EH (cell line): ENCODE measurements at places on chromosomes 5 and 9.

DNA sequence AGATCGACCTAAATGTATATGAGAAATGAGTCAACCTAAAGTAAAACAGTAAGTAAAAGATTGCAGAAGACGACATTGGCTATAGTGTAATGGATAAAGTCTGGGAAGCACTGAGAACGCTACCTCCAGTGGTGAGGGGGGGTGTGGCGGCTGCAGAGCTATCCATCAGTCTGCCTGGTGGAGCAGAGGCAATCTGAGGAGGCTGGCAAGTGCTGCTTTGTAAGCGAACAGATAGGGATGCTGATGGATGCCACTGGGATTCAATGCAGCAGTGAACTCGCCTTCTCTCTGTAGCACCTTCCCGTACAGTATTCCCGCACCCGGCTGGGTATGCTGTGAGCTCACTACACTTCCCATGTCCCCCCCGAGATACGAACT is 261.5 kb downstream of the NSG2 start:
- no peak for DNase-seq

GRCh38 chr5:158382473-158382872 is 523.5 kb upstream of the CLINT1 start:
- peak; percentile 98 for DNase-seq

DNA sequence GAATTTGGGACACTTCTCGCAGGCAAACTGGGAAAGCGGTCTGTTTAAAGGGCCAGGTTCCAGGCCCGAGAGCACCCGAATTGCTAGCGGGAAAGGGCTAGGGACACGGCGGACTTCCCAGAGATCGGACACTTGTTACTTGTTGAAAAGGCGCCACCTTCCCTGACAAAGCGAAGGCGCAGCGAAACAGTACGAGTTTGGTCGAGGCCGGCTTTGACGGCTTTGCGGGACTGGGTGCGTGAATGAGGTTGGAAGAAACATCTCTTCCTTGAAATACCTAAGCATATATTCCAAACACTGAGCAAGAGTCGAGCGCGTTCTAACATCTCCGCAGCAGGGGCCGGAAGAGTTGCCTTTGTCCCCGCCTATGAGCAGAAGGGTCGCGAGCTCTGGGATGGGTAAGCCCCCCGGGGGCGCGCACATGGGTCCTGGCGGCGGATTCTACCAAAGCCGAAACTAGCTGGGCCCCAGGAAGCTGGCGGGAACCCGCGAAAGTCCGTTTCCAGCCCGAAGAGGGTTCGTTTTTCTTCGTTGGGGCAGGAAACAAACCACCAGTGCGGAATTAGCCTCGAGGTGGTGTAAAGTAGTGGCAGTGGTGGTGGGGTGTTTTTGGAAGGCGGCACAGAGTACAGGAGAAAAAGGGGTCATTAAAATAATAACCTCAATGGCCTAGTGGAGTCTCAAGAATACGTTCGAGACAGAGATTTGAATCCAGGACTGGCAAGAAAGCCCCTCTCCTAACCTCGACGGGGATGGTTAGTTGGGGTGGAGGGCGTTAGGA is 1.5 kb downstream of the GDNF start:
- peak; percentile 66 for DNase-seq

DNA sequence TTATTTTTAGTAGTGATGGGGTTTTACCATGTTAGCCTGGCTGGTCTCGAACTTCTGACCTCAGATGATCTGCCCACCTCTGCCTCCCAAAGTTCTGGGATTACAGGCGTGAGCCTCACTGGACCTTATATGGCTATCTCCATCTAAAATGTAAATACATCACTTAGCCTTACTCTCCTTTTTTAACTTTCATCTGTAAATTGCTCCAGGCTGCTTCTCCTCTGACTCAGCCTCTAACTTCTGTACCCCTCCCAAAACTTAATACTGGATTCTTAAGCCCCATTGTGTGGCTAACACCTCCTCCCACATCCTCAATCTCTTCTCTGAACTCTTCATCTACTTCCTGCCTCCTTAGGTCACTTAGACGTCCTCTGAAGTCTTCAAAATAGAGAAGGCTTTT is 4.0 kb downstream of the SNX30 start:
- DNase-seq = peak; percentile 91
